ENCODE measurements at places on chromosomes 2 and 18.

DNA sequence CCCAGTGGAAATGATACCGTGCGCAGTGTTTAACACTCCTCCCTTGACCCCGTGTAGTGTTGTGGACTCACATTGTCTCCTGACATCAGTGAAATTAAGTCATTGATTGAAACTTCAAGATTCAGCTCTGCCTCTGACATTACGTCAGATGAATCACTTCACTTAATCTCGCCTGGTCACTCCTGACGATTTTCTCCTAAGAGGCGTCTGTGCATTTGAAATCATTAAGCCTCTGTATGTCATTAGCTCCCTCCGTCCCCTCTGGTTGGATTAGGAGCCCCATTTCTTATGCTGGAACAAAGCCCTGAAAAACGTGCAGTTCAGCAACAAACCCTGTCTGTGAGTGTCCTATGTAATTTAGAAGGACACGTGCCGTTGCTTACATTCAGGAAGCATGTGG lies 36.7 kb upstream of the CNGA3 start:
- no peak for DNase-seq

DNA sequence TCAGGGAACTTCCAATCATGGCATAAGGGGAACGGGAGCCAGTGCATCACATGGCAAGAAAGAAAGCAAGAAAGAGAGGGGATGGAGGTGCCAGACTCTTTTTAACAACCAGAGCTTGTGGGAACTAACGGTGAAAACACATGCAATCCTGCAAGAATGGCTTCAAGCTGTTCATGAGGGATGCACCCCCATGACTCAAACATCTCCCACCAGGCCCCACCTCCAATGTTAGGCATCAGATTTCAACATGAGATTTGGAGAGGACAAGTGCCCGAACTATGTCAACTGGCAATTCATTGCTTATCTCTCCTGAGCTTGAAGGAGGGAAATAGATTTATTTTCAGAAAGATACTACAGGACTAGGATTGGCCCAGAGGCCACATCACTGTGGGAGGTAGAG lies 270.0 kb downstream of the SLC4A3 start:
- no peak for DNase-seq

GRCh38 chr2:240203031-240203787 lies 62.8 kb upstream of the OTOS start:
- DNase-seq: no peak

GRCh38 chr18:57715671-57716070 lies 87.4 kb downstream of the ATP8B1 start:
- DNase-seq: no peak

DNA sequence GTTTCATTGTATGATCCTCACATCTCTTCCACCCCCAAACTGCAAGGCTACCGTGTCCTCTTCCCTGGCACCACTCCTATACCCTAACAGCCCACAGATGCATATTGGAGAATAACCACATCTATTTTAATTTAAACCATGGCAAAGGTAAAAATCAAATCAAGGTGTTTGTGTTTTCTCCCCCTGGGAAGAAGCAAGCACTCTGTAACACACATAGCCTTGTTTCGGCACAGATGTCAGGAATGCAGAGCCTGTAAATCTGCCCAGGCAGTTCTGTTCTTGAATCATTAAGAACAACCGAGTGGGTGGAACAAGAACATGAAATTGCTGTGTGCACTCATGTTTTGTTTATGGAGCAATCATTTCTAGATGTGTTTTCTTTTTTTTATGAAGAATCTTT lies 6.8 kb upstream of the COX7A2L start:
- DNase-seq: no peak

- no peak for DNase-seq
Observed at GRCh38 chr2:179592167-179592936, 269.1 kb downstream of the ZNF385B start.

Data from activated CD4-positive, alpha-beta T cell treated with anti-CD3 and anti-CD28 coated beads, Interleukin-2, amount 50 U/mL, for 24 hours (primary cell).